Left lung (tissue), 14 donors: ENCODE measurements at places on chromosomes 2 and 18. TPM values are rescaled to one million over a fixed set of nuclear protein-coding genes. Genes with fewer than 3 reads are reported as not detected.

DNA sequence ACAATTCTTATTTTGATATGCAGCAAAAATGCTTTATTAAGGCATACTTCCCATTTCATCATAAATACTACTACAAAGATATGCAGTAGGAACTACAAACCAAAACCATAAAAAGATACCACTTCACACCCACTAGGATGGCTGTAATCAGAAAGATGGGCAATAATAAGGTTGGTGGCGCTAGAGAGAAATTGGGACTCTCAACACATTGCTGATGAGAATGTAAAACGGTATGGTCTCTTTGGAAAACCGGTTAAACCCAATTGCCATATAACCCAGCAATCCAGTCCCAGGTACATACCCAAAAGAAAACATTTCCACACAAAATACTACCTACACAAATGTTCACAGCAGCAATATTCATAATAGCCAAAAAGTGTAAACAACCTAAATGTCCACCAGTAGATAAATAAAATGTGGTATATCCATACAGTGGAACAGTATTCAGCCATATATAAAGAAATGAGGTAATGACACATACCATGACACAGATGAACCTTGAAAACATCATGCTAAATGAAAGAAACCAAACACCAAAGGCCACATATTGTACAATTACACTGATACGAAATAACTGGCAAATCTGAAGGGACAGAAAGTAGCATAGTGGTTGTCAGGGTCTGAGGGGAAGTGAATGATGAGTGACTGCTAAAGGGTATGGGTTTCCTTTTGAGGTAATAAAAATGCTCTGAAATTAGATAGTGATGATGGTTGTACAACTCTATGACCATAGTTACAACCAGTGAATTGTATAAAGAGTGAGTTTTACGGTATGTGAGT, 12.7 kb downstream of the SP3 start:
- no peak for DNase-seq

DNA sequence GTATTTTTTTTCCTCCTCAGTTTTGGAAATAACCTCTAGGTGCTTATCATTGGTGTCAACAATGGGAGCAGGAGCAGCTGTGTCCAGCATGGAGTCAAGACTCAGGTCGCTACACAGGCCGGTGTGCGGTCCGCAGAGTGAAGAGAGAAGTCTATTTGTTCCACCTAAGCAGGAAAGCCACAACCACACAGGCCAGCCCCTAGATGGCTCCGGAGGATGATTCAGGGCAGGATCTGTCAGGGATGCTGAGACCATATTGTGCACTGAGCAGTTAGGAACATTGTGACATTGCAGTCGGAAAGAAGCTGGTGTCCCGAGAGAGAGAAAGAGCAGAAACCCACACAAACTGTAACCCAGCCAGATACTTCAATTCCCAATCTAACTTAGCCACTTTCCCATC, 136.9 kb downstream of the GAREM1 start:
- no peak for DNase-seq

GRCh38 chr2:96164459-96165184, 19.4 kb upstream of the DUSP2 start:
- no peak for DNase-seq

DNA sequence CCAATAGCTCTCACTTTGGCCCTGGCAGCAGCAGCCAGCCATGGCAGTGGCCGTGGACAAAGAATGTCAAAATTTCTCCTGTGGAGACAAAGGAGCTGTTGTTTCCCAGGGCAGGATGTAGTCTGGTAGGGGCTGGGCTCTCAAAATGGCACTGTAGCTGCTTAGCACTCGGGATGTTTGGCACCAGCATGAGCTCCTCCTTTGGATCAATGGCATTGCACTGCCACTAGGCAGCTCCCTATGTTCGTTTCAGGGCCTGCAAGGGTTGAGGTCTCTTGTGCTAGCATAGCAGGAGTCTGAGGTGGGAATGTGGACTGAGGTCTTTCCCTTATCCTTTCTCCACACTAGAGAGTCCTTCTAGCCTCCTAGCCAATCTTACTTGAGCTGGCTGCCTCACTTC, 948.8 kb upstream of the FAM98A start:
- no peak for DNase-seq

The SLC40A1 gene
- total RNA-seq = 104 TPM
